Pancreas (tissue), 10 donors: ENCODE measurements at places on chromosomes 7 and 10. TPM values are rescaled to one million over a fixed set of nuclear protein-coding genes. Genes with fewer than 3 reads are reported as not detected.

- H3K27ac ChIP-seq: no peak overlapping the region
- no peak for DNase-seq
- H3K27me3 ChIP-seq: no peaks in the 10 kb centered on the region
- no peaks in the 10 kb centered on the region for H3K36me3 ChIP-seq
Measured at GRCh38 chr10:127999297-128000129, 92.6 kb downstream of the PTPRE start.

DNA sequence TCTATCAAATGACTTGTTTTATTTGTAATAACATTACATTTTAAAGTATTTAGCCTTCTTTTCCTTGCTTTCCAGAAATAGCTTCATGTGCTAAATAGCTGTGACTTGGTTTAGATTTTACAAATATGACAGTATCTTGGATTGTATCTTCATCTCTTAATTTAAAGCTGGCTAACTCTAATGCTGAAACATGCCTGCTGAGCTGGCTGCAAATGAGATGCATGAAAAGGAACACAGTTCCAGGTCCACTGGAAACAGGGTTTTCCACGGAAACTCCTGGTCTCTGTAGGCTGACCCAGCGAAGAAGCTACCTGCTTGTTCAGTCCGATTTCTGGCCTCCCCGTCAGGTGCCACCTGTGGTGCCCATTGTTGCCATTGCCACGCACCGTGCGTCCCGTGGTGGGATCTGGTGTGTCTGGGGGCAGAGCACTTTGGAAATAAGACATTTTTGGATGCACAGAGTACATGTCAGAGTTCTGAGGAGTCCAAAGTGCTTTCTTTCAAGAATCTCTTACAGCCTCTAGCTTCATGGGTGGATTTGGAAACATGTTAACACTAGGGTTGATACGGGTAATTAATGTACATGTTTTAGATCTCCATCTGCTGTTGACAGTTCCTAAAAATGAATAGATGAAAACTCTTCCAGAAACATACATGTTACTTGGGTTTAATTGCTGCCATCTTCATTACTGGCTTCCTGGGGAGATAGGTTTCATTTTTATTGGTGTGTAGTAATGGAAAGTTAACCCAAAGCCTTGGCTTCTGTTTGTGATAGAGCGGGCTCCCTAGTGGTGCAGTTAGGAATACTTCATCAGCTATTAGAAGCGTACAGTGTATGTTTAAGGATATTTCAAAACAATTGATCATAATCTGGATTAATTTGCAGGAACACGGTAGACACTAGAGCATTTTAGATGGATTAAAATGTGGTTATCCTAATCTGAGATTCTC is 45.0 kb downstream of the SHH start:
- peaks cover 27% of the 10 kb centered on the region for H3K36me3 ChIP-seq
- H3K27ac ChIP-seq: no peak overlapping the region
- no peak overlapping the region for H3K4me3 ChIP-seq
- DNase-seq: no peak

DNA sequence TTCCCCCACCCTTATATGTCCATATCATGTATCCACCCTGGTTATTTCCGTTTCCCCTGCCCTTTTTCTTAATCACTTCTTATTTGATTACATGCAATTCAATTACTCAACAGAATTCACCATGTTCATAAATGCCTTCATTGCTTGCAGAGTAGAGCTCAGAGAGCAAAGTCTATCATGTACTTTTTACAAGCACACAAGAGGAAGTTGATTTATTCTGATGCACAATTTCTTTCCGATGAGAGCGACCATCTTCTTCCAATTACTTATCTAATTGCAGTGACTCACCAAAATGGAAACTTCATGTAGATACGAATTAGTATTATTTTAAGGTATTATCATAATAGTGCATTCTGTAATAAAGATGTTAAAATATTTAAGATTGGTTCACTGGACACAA is 430.5 kb upstream of the KLF6 start:
- DNase-seq: no peak
- H3K4me3 ChIP-seq: no peak overlapping the region
- no peaks in the 10 kb centered on the region for H3K27me3 ChIP-seq
- H3K36me3 ChIP-seq: no peaks in the 10 kb centered on the region
- no peaks in the 10 kb centered on the region for H3K4me1 ChIP-seq

DNA sequence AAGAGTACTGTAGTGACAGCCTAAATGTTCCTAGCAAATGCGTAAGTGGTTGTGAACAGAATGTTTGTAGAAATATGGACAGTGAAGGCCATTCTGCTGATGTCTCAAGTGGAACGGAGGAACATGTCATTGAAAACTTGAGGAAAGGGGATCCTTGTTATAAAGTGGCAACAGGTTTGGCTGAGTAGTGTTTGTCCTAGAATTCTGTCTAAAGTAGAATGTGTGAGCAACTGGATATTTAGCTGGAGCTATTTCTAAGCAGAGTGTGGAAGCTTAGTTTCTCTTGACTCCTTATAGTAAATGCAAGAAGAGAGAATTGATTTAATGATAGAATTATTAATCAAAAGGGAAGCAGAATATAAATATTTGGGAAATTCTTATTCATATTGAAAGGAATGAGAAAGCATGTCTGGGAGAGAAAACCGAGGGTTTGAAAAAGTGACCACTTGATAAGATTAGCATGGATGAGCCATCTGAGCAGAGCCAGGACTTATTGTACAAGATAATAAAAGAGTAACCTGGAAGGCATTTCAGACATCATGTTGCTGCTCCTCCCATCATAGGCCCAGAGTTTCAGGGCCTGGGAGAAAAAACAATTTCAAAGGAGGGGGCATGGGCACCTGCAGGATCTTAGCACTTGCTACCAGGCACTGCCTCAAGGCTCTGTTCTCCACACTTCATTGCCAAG is 276.1 kb downstream of the BMPER start:
- no peaks in the 10 kb centered on the region for H3K36me3 ChIP-seq
- no peaks in the 10 kb centered on the region for H3K27me3 ChIP-seq
- H3K4me3 ChIP-seq: no peak overlapping the region
- DNase-seq: no peak

DNA sequence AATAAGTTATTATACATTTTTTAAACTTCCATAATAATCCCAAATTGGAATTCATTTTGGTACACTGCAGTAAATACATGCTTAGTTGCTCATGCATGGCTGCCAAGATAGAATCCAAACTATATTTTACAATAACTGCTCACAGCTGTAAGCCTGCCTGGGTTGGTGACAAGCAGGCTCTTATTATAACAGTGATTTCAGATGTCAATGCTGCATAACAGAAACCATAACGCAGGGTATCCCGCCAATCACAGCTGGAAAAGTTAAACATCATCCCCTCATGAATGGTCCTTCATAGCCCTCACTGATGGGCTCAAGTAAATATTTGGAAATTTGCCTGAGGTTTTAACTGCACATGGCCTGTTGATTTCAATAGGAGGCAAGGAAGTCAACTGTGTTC is 149.8 kb downstream of the AMPH start:
- no peak overlapping the region for H3K4me3 ChIP-seq
- no peak for DNase-seq
- no peak overlapping the region for H3K27ac ChIP-seq
- H3K27me3 ChIP-seq: no peaks in the 10 kb centered on the region

- no peaks in the 10 kb centered on the region for H3K27me3 ChIP-seq
- H3K4me1 ChIP-seq: no peaks in the 10 kb centered on the region
- H3K4me3 ChIP-seq: no peak overlapping the region
- H3K36me3 ChIP-seq: no peaks in the 10 kb centered on the region
Measured at GRCh38 chr10:43737003-43737402, 88.3 kb upstream of the ZNF32 start.

GRCh38 chr10:16699435-16700057 is 117.7 kb downstream of the RSU1 start:
- no peak overlapping the region for H3K4me3 ChIP-seq
- no peaks in the 10 kb centered on the region for H3K27me3 ChIP-seq
- DNase-seq: no peak
- H3K27ac ChIP-seq: no peak overlapping the region

DNA sequence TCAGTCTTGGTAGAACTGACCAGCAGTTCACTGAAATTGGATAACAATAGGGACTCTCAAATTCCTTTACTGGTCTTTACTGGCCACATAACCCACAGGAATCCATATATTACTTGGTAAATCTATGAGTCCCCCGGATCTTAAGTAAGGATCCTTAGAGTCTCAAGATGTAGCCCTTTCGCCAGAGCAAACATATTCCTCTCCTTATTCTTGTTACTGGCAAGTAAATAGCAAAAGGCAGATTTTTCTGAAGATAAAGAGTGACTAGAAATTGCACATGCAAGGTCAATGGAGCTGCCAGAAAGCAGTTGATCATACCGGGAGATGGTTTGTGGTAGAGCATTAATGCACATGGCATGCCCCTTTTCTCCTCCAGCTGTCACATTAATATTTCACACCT is 283.0 kb downstream of the HDAC9 start:
- no peak overlapping the region for H3K27ac ChIP-seq
- no peak for DNase-seq
- H3K4me1 ChIP-seq: no peaks in the 10 kb centered on the region
- H3K36me3 ChIP-seq: no peaks in the 10 kb centered on the region
- H3K27me3 ChIP-seq: no peaks in the 10 kb centered on the region

GRCh38 chr10:34156781-34157425 is 658.2 kb downstream of the PARD3 start:
- H3K36me3 ChIP-seq: no peaks in the 10 kb centered on the region
- no peak overlapping the region for H3K4me3 ChIP-seq
- H3K27ac ChIP-seq: no peak overlapping the region
- no peaks in the 10 kb centered on the region for H3K4me1 ChIP-seq
- DNase-seq: no peak

GRCh38 chr10:24553051-24553612 is 170.6 kb downstream of the ARHGAP21 start:
- no peaks in the 10 kb centered on the region for H3K27me3 ChIP-seq
- no peak overlapping the region for H3K27ac ChIP-seq
- no peaks in the 10 kb centered on the region for H3K36me3 ChIP-seq
- no peaks in the 10 kb centered on the region for H3K4me1 ChIP-seq

DNA sequence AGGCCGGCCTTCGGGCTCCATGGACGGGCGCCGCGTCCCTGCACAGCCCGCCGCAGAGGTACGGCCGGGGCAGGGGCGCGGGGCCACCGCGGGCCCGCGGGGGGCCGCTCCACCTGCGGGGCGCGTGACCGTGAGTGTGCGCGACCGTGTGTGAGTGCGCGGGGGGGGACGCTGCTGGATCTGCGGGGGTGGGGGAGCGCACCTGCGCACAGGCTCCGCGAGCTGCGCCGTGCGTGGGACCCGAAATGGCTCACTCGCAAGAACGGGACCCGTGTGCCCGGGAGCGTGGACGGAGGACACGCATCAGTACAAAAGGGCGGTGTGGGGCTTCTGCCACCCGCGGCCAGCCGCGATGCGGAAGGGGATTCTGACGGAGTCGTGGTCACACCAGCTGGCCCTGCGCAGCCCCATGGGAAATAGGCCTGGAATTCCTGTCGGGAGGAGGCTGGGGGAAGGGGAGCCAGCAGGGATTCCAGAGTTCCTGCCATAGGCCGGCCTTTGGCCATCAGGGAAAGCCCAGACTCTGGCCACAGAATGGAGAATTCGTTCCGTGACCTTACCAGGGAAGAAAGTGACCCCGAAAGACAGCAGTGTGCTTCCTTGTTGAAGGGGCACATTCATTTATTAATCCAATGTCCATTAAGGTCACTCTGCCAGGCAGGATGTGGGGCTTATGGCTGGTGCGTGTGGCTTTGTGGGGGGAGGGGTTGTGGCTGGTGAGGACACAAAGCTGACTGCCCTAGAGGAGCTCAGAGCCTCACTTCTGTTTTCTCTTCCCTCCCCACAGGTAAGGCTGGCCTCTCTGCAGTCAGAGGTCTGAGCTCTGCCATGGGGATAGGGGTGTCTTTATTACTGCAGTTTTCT is 494 bp downstream of the REPIN1 start:
- peaks cover 39% of the 10 kb centered on the region for H3K4me1 ChIP-seq

- H3K36me3 ChIP-seq: no peaks in the 10 kb centered on the region
- no peaks in the 10 kb centered on the region for H3K4me1 ChIP-seq
- DNase-seq: no peak
- no peak overlapping the region for H3K27ac ChIP-seq
- no peak overlapping the region for H3K4me3 ChIP-seq
Measured at GRCh38 chr7:151389096-151389767, 20.6 kb downstream of the WDR86 start.

DNA sequence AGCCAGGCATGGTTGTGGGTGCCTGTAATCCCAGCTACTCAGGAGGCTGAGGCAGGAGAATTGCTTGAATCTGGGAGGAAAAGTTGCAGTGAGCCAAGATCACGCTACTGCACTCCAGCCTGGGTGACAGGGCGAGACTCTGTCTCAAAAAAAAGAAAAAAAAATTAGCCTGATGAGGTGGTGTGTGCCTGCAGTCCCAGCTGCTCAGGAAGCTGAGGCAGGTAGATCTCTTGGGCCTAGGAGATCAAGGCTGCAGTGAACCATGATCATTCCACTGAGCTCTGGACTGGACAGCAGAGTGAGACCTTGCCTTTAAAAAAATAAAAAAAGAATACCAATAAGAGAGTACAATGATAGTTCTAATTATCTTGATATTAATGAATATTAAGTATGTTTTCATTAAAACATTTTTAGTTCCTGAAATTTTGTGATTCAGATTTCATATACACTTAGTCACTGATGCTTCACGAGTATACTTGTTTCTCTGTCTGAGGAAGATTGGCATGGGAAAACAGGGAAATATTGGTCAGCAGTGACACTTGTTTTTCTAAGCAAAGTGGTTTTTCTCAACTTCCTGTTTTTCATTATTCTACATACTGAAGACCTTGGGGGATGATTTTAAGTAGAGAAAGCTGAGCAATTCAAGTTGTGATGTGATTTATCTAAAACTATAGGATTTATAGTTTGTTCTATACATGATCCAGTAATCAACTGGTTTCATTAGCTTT is 76.8 kb downstream of the ADK start:
- no peaks in the 10 kb centered on the region for H3K27me3 ChIP-seq
- H3K4me1 ChIP-seq: no peaks in the 10 kb centered on the region
- no peak overlapping the region for H3K4me3 ChIP-seq
- no peak overlapping the region for H3K27ac ChIP-seq
- no peaks in the 10 kb centered on the region for H3K36me3 ChIP-seq

- no peaks in the 10 kb centered on the region for H3K27me3 ChIP-seq
- peak overlapping the region; percentile 75 for H3K4me3 ChIP-seq
- H3K27ac ChIP-seq: peak overlapping the region; percentile 65
- no peaks in the 10 kb centered on the region for H3K4me1 ChIP-seq
- no peak for DNase-seq
- no peaks in the 10 kb centered on the region for H3K36me3 ChIP-seq
Measured at GRCh38 chr7:100148225-100148558, 526 bp upstream of the LAMTOR4 start.

DNA sequence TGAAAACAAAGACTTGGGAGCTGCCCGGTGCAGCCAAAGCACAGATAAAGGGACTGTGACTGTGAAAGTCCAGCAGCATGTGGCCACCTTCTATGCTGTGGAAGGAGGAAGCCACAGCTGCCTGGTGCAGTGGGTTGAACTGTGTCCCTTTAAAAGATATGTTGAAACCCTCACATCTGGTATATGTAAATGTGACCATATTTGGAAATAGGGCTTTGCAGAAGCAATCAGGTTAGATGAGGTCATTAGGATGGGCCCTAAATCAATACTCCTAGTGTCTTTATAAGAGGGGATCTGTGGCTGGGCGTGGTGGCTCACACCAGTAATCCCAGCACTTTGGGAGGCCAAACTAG is 136.9 kb downstream of the GLI3 start:
- no peaks in the 10 kb centered on the region for H3K27me3 ChIP-seq
- no peaks in the 10 kb centered on the region for H3K36me3 ChIP-seq
- H3K4me1 ChIP-seq: no peaks in the 10 kb centered on the region
- no peak for DNase-seq
- H3K4me3 ChIP-seq: no peak overlapping the region

EPDR1 gene
- 7.0 TPM for total RNA-seq

EVX1 gene
- not detected for total RNA-seq

PKD1L1 gene
- total RNA-seq: 0.14 TPM

BBS9 gene
- 6.0 TPM for total RNA-seq

MAGI2 gene
- total RNA-seq: 2.8 TPM

PAX4 gene
- not detected for total RNA-seq

MAT1A gene
- 7.1 TPM for total RNA-seq

PRSS58 gene
- not detected for total RNA-seq

AASS gene
- total RNA-seq: 7.1 TPM

ZYX gene
- 49.3 TPM for total RNA-seq

XRCC2 gene
- 0.16 TPM for total RNA-seq

VKORC1L1 gene
- total RNA-seq: 6.0 TPM
